ENCODE measurements at places on chromosomes 6 and 20.
A peak's percentile ranks its signal among the peaks of the same experiment; 100 is the strongest.

- no peak for DNase-seq
These were observed 32.8 kb upstream of the ZNFX1 start for GRCh38 chr20:49310705-49311104.

DNA sequence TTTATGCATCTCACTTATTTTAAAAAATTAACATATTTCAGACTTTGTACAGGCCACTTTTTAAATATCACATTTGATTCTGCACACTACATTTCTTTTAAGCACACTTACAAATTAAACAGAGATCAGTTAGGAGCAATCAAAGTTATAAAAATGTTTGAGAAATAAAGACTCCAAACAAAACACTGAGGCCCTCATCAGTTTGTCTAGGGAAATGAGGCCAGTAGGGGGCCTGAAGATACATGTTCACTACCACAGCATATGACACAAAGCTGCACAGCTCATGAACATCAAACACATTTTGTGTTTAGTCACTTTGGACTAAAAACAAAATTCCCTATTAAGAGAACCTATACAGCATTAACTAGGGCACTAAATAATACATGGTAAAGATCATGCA is 180.5 kb downstream of the PDE7B start:
- DNase-seq: no peak

GRCh38 chr6:45816674-45817297 is 198.9 kb downstream of the CLIC5 start:
- no peak for DNase-seq

DNA sequence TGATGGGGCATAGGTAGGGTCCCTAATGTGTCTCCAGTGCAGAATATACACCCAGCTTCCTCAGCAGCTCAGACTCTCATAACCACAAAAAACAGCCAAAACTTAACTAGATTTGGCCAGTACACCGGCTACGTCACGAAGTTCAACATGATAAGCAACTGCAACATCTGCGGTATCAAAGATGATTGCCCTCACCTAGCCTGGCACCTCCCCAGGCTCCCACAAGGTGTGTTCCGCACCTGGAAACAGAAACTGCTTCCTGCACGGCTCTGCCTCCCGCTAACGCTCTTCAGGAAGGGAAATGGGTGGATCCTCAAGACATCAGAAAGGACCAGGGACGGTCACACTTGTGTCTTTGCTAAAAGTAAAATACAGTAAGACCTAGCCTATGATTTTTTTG is 9.5 kb downstream of the TXNDC5 start:
- no peak for DNase-seq

GRCh38 chr20:2814076-2814475 is 711 bp upstream of the C20orf141 start:
- no peak for DNase-seq

DNA sequence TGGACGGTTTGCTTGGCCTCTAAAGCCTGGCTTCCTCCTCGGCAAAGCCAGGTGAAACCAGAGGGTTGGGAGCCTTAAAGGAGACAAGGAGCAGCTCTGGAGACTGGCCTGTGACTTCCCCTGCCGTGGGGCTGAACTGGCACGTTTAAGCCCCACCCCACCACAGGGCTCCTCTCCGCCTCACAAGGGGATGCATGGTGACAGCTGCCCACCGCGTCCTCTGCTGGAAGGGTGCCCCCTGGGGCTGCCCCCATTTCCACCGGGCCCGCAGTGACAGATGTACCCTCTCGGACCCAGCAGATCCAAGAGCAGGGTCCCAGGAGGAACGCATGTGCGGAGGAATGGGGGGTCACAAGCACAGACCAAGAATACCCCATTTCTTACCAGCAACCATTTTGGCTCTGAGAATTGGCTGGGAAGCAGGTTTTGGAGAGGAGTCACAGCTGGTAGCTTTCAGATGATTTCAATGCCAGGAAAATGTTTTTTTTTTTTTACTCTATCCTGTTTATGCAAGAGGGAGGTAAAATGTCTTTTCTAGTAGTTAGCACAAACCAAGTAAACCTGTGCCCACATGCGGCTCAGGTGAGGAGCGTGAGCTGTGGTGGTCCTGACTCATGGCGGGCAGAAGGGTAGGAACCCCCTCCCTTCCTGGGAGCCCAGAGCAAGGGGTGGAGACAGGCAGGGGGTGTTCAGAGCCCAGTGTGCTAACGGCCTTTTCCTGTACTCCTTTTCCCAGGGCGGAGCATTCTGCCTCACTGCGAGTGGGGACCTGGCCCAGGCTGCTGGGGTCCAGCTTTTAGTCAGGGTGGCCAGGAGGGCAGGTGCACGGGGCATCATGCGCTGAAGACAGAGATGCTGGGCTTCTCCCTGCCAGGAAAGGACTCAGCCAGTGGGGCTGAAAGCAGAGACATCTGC is 33.0 kb downstream of the FRMD1 start:
- DNase-seq: no peak

- no peak for DNase-seq
These were observed 2.0 kb upstream of the TAF4 start for GRCh38 chr20:62067547-62068260.

DNA sequence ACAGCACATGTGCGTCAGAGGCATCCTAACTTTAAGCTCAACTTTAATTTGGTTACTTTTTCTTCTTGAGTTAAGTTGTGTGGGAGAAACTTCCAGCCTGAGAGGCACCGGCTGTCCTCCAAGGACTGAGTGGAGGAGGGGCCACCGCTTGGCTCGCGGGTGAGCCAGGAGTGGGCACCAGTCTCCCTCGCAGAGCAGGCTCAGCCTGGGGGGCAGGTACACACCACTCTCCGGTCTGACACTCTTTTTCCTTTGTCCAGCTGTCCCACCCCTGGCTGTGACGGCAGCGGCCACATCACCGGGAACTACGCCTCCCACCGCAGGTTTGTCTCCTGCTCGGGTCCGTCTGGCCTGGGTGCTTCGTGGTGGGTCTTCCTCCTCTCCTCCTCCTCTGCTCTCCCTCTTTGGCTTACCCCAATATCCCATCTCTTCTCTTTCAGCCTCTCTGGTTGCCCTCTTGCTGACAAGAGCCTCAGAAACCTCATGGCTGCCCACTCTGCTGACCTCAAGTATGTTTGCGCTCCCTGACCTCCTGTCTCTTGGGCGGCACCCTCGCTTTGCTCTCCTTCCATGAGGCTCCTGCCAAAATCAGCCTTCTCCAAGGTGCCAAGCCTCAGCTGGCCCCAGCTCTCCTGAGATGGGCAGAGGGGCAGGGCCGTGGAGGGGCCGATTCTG is 32.6 kb upstream of the PCMTD2 start:
- no peak for DNase-seq

- DNase-seq: no peak
These were observed 170.2 kb downstream of the HAO1 start for GRCh38 chr20:7770046-7770445.

DNA sequence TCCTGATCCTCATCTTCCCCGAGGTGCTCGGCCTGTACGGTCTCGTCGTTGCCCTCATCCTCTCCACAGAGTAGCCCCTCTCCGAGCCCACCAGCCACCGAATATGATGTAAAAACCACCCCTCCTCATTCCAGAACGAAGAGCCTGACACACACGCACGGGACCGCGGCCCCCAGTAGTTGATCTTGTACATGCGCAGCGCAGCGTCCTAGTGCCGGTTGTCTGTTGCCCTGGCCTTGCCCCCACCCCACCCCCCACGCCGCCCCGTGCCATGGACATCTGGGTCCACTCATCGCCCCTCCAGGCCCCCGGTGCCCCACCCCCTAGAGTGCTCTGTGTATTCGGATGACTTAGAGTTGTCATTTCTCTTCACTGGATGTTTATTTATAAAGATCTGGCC is 5.2 kb upstream of the PRPH2 start:
- DNase-seq: no peak

GRCh38 chr6:30061858-30062458 is 893 bp downstream of the POLR1H start:
- no peak for DNase-seq

DNA sequence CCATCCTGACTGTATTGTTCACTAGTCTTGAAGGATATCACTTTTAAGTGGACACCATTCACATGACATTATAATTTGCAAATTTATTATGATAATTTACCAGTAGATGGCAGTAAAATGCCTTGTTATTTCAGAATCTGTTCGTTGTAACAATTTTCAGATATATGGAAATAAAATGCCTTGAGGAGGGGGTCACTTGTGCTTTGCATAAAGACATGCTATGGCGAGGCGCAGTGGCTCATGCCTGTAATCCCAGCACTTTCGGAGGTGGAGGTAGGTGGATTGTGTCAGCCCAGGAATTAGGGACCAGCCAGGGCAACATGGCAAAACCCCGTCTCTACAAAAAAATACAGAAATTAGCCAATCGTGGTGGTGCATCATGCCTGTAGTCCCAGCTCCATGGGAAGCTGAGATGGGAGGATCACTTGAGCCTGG is 9.0 kb upstream of the NCOA6 start:
- no peak for DNase-seq

- DNase-seq: no peak
These were observed 25.8 kb upstream of the CCN6 start for GRCh38 chr6:112027942-112028674.

DNA sequence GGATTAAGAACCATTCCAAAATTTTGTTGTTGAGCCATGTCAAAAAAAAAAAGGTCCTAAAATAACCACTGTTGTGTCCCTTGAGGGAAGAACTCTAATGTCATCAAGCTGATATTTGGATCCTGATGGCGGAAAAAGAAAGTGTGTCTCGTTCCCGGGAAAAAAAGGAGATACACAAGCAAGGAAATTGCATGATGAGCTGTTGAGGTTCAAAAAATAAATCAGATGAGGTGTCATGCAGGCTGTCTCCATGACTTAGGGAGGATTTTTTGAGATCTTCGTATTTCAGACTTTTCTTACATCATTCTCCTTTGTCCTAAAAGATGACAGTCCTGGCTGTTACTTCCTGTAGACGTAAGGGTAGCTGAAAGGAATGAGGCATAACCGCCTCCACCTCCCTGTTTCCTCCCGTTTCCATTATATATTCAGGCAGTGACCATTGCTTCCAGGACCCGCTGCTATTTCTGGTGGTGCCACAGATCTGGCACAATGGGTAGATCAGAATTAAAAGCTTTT is 117.3 kb upstream of the TNFAIP3 start:
- DNase-seq: no peak

GRCh38 chr20:32706486-32706885 is 32.7 kb upstream of the C20orf203 start:
- DNase-seq: no peak

DNA sequence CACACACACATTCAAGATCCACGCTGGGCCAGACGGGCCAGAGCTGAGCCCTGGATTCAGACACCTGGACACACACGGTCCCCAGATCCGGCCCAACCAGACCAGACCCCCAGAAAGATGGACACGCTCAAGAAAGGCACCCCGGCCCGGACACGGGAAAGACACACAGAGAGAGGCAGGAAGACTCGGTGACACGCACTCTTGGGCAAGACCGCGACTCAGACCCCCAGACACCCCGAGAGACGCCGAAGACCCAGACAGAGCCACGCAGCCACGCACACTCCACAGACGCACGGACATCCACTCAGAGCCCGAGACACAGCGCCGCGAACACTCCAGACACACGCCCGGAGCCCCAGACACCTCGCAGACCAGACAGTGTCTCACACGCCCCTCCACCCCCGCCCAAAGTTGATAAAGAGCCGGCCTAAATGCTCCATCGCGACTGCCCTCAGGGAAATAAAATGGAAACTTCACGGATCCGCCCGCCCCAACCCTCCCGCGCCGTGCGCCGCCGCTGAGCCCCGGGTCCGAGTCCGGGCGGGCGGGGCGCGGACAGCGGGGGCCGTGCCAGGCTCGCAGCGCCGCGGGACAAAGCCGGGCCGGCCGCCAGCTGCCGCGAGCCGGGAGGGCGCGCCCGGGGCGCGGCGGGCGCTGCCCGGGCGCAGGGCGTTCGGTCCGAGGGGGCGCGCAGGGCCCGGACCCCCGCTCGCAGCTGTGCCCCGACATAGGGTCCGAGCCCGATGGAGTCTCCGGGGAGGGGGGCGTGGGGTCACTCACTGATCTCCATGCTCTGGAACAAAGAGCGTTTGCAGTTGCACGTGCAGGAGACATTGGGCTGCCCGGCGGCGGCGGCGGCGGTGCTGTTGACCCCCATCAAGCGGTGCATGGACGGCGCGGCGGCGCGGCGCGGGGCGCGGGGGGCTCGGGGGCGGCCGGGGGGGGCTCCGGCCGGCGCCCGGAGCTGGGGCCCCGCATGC is 831 bp downstream of the PMEPA1 start:
- peak; percentile 29 for DNase-seq

GRCh38 chr6:170164271-170164900 is 126.5 kb downstream of the DLL1 start:
- DNase-seq: no peak

- DNase-seq: no peak
These were observed 81.8 kb downstream of the FYN start for GRCh38 chr6:111791415-111791814.

GRCh38 chr20:22723659-22724058 is 139.3 kb upstream of the FOXA2 start:
- no peak for DNase-seq

- no peak for DNase-seq
These were observed 21.3 kb upstream of the HFE start for GRCh38 chr6:26065952-26066380.

GRCh38 chr6:44113414-44113813 is 13.8 kb downstream of the MRPL14 start:
- no peak for DNase-seq

GRCh38 chr6:27592481-27593199 is 119.7 kb upstream of the ZNF184 start:
- DNase-seq: no peak

DNA sequence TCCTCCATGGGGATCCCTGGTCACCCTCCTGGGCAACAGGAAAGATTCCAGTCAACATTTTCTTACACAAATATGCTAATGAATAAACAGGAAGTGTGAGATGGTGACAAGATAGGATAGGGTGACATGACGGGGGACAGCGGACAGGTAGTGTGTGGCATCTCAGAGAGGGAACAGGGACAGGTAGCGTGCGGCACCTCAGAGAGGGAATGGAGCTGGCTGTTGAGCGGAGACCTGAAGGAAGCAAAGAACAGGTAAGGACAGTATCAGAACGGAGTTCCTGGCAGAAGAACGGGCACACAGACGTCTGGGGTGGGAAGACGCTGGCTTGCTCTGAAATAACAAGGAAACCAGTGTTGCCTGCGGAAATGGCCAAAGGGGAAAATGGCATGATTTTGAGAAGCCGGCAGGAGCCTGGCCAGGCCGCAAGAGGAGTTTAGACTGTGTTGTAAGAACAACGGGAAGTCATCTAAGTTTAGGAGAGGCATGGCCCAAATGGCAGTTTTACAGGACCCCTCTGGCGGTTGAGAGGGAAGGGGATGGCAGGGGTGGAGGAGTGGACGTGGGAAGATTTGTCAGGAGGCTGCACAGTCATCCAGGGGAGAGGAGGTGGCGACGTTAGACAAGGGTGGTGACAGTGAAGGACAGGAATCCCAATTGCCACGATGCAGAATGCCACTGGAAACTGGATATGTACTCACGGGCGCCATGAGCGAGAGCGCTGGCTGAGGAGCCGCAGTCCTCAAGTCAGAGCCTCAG is 111.6 kb downstream of the JPH2 start:
- DNase-seq: no peak

DNA sequence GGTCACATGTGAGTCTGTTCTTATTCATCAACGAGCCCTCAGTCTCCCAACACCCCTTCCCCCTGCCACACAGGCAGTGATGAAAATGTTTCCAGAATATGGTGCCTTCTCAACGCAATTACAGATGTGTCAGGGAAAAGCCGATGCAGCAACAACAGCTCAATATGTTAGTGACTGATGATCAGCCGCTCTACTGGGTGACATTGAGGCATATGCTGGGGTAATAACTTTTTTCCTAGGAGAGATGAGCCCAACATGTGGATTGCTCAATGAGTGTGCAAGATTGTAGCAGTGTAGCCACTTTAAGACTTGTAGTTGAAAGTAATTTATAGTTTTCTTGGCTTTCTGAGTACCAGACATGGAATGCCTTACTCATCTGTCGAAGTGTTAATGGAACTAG is 49.4 kb downstream of the DTD1 start:
- no peak for DNase-seq

- no peak for DNase-seq
These were observed 13.5 kb upstream of the SNAI1 start for GRCh38 chr20:49969234-49969633.

Data from activated T-cell treated with anti-CD3 and anti-CD28 coated beads for 1 hour (primary cell).